ENCODE measurements at places on chromosomes 12 and 14.

DNA sequence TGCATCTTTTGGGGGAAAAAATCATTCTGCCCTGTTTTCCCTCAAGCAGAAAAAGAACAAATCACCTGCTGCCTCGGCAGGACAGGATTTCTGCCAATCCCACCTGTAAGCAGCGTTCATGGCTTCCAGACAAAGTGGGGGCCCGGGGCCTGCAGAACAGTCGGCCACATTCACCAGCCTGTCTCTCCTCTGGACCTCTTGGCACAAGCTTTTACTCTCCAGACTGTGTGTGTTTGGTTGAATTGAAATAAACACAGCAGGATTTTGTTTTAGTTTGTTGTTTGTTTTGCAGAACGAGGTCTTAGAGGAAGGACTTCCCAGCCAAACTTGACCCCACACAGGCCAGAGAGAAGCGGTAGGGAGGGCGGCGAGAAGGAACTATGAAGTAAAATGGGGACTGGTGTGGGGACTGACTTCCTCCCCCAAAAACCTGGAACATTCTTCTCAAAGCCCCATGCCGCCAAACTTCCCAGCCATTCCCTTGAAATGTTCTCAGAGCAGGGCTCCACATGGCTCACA lies 41.7 kb upstream of the FOS start:
- DNase-seq: no peak

DNA sequence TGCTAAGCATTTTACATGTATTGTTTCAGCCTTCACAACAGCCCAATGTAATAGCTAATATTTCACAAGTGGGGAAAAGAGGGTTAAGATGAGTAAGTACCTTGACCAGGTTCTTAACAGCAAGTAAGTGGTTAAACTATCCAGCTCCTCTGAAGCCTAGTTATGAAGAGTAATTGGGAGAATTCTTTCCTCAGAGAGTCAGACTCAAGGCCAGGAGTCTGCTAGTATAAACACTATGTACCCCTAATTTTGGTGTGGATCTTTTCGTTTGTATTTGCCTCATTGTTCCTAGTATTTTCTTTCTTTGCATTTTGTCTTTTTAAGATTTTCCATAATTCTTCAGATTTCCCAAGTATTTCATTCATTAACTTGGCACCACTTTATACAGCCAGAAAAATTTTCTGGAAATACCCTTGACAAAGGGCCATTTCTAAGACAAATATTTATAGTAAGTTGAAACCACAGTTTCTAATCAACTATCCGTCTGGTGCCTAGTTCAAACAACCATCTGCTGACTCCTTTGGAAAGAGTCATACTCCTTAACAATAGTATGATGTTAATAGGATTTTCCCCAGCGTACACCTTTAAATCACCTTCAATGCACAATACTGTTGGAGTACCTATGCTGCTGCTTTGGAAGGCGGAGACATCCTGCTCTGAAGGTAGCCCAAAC lies 81.2 kb downstream of the SCAF11 start:
- peak; percentile 96 for DNase-seq

GRCh38 chr14:74619672-74620131 lies 7.7 kb upstream of the LTBP2 start:
- no peak for DNase-seq

DNA sequence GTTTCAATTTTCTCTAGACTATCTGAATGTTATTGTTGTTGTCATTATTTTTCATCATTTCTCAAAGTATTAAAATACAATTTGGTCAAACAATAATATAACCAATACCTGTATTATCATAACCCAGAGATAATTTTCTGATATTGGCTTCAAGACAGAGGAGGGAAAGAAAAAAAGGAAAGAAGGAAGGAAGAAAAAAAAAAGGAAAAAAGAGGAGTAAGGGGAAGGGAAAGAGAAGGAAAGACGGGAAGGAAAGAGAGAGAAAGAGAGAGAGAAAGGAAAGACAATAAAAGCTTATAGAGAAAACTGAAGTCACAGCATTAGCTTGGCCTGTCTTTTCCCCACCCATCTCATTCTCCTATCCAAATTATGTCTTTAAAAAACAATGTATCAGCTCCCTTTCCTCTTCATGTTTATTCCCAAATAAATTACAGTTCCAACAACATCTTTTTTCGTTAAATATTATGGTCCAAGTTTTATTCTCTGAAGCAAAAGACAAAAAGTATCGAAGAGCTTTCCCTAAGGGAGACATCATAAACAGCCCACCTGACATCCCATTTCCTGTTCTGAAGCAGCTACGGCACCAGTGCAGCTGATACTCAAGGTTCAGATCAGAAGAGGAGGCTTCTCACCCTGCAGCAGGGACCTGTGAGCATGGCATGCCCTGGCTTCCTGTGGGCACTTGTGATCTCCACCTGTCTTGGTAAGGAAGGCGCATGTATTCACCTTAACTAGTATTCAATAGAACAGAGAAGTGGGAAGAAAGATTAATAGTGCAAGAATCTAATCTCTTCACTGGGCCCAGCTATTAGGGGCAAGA lies 308.3 kb downstream of the DAD1 start:
- no peak for DNase-seq

DNA sequence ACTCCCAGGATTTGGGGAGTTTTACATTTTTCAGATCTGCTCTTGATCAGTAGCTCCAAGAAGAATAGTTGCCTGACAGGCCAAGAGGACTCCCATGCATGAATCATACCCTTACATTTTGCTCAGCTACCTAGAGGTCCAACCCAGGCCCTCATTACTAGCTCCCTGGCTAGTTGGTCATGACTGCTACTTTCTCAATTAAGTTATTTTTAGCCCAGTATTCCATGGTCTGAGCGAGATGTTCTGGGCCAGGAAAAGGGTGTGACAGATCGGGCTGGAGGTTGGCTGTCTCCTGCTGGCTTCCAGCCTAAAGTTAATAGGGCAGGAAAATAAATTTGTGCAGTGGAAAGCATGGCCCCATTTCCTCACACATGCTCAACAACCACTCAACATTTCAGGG lies 379.2 kb downstream of the GRIN2B start:
- no peak for DNase-seq

GRCh38 chr12:104727726-104728465 lies 230.2 kb downstream of the SLC41A2 start:
- DNase-seq: no peak

GRCh38 chr12:108333898-108334699 lies 5.0 kb downstream of the CMKLR1 start:
- no peak for DNase-seq

- peak; percentile 46 for DNase-seq
Measured at GRCh38 chr12:110582276-110583136, 612 bp downstream of the PPTC7 start.

DNA sequence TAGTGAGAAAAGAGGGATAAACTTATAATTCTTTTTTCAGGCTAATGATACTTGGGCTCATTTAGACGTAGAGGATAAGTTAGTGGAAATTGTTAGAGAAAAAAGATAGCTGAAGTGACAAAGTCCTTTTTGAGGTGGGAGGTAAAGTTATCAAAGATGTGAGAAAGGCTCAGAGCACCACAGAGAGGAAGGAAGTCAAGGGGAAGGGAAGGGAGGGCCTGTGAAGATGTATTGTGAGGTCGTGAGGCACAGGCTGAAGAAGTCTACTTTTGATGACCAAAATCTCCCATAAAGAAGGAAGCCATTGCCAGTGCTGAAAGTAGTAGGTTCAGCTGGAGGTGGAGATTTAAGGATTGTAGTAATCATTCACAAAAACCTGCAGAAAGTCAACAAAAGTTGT lies 19.4 kb upstream of the PTGDR start:
- DNase-seq: no peak

DNA sequence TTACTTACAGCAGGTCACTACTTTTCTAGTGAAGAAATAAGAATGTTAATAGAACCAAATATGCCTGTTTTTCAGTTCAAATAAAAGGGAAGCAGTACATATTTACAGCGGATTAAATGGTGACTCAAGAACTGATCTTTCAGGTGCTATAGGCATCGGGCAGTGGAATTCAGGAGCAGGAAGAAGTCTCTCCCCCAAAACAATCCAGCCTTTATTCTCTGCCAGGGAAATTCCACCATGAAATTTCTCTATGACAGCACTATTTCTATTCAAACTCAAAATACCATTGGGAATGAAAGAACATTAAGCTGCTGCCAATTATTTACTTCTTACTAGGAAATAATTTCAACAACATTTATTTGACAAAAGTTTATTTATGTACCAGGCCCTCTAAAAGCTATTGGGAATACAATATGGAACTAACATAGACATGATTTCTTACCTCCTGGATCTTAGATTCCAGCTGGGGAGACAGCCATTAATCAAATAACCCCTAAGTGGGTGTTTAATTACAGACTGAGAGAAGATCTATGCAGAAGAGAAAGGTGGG lies 60.3 kb upstream of the KRR1 start:
- DNase-seq: no peak

DNA sequence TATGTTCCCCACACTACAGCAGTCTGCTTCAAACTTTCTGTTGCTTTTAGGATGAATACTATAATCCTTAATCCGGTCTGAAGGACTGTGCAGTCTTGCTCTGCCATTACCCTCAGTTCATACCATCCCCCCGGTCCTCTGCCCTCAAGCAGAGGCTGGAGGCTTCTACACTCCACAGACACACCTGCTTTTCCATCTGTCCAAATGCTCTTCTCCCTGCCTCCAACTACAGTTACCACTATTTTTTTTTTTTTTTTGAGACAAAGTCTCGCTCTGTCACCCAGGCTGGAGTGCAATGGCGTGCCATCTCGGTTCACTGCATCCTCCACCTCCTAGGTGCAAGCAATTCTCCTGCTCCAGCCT lies 19.3 kb upstream of the KCNH3 start:
- DNase-seq: no peak

GRCh38 chr12:102059343-102059742 lies 2.4 kb downstream of the WASHC3 start:
- no peak for DNase-seq

DNA sequence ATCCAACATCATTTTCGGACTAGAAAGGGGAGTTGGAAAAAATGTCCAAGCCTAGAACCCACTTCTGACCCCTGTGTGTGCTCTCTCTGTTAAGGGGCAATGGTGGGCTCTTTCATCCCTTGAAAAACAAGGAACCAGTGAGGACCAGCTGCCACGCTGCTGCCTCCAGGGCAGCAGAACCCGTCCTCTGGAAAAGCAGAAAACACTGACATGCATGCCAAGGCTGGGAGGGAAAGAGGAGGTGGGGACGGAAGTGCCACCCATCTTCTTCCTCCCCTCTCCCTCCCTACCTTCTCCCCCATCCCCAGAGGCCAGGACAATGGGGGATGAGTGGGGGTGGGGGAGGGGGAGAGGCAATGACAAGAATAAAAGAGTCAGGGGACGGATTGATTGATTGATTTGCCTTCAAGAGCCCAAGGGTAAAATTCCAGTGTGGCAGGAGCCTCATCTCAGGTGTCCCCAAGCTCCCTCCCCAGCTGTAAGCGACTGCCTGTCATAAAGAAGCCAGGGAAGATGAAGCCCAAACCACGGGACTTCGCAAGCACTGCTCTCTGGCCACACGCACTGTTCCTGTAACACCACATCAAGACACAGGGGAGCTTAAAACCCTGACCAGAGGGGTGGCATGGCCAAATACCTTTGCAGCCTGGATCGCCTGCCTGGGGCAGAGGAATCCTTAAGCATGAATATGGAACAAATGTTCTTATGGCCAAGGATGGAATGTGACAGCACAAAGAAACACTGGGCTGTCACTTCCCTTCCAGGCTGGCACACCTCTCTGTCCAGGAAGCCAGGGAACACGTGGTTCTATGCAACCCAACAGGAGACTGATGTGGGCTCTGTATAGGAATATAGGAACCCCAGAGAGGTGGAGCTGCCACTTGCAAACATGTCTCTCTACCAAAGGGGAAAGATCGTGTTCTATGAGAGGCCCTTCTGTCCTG lies 38.9 kb upstream of the BDKRB2 start:
- no peak for DNase-seq

- no peak for DNase-seq
Measured at GRCh38 chr12:72509891-72510290, 237.7 kb downstream of the TRHDE start.

- DNase-seq: no peak
Measured at GRCh38 chr12:107646436-107646835, 39.2 kb upstream of the PWP1 start.

DNA sequence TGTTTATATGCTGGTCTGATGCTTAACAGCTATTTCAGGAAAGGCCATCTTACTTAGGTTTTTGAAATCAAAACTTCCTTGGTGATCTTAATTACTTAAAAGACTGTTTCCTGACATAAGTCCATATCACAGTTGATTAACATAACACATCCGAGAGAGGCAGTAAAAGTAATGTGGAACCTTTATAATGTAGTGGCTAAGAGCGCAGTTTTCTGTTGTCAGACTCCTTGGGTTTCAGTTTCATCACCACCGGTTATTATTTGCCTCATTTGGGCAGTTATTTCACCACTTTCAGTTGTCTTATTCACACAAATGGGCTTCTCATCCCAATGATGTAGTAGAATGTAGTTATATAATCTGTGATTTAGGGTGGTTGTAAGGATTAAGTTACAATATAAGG lies 30.9 kb downstream of the TBC1D15 start:
- no peak for DNase-seq

DNA sequence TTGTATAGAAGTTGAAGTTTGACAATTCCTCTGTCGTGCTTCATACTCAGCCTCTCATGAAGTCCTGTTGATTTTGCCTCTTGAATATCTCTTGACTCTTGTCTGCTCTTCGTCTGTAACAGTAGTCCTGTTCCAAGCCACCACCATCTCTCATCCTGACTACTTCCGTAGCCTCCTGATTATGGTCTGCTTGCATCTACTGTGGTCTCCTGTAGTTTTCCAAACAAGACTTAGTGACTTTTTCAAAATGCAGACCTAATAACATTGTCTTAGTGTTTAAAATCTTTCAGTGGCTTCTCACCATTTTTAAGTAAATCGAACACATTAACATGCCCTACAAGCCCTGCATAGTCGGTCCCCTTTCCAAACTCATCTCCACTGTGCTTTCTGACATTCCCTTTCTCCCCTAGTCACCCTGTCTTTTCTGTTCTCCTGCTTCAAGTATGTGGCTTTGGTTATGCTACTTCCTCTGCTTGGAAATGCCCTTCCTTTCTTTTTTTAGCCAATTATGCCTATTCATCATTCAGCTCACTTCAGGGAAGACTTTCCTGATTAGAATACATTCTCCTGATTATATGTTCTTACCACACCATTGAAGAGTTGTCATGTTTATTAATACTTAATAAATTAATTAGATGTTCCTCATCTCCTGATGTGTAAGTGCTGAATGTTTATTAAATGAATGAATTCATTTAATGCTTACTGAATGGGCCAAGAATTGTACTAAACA lies 2.0 kb downstream of the SCYL2 start:
- no peak for DNase-seq

- DNase-seq: no peak
Measured at GRCh38 chr14:105093038-105093430, 27.8 kb upstream of the GPR132 start.

DNA sequence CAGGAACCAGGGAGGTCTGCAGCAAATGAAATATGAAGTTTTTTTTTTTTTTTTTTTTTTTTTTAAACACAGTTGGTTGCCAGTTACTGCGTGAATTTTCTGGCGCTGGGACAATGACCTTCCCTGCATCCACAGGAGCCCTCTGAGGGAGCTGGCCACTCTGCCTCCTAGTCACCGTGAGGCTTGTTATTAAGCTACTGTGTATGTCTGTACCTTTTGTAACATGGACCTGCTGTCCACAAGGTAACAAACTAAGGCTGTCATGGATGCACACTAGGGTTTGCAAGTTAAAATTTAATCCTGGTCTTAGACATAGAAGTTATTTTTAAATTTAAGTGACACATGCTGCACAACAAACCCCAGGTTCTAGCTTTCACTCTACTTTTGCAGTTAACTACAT lies 211.0 kb downstream of the SSPN start:
- DNase-seq: no peak

GRCh38 chr14:61404637-61405036 lies 83.3 kb downstream of the PRKCH start:
- no peak for DNase-seq

Data from NCI-H1930 (cell line).